Stimulated activated CD4-positive, alpha-beta T cell treated with anti-CD3 and anti-CD28 coated beads, Interleukin-1b, Interleukin-23, amount 100 ng/mL, for 1 hour (primary cell): ENCODE measurements at places on chromosomes 2 and 18.
A peak's percentile ranks its signal among the peaks of the same experiment; 100 is the strongest.

DNA sequence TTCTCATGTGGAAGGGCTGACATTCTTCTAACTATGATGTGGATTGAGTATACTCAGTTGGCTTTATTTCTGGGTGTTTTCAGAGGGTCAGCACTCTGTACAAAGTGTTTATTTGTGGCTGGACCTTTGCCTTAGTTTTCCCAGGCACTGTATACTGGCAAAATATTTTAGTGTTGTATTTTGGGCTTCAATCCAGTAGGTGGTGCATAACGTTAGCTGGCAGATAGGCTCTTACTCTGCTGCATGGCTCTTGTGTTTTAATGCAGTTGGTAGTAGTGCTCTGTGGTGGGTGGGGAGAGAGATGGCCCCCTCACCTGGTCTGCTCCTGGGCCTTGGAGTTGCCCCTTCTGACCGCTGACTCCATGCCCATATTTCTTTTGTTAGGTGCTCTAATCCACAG lies 75.6 kb upstream of the REG3A start:
- DNase-seq = no peak

DNA sequence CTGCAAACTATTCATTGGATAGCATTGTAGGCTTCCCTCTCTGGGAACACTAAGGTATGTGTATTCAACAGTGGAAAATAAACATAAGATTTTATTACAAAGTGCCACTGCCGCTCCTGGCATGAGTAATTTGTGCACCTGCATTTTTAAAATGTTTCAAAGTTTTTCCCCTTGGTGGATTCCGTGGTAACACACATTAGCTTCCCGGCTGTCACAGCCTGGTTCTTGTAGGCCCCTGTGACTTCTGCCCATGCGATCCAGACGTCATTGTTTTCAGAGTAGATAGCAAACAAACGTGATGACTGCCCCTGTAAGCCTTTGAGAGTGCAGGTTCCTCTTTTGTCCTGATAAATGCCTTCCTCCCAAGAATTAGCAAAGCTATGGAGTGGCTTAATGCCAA lies 421.0 kb downstream of the ZNF521 start:
- no peak for DNase-seq

DNA sequence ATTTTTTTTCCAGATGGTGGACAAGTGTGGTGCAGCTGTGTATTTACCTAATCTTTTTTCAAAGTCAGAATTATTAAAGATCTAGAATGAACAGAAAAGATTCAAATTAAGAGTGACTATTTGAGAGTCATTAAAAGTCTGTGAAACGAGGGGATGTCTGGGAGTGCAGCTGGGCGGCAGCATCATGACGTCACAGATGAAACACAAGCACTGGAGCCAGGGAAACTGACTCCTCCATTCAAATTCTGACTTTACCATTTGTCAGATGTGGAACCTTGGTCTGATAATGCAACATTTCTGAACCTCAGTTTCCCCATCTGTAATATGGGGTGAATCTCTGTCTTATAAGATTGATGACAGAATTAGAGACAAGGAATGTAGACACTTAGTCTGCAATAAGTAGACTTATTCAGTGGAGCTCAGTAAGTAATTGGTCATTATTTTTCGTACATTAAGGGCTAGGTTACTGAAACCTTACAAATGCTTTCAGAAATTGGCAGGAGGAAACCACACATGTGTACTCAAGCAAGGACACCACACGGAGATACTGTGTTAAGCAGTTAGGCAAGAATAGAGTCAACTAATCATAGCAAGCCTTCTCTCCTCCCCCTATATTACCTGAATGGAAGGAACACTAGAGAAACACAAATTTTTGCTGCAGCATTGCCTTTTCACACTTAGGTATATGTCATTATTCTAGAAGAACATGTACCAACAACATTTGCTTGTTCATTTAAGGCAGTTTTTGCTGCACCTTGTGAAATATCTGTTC lies 27.8 kb upstream of the CXXC1 start:
- no peak for DNase-seq

DNA sequence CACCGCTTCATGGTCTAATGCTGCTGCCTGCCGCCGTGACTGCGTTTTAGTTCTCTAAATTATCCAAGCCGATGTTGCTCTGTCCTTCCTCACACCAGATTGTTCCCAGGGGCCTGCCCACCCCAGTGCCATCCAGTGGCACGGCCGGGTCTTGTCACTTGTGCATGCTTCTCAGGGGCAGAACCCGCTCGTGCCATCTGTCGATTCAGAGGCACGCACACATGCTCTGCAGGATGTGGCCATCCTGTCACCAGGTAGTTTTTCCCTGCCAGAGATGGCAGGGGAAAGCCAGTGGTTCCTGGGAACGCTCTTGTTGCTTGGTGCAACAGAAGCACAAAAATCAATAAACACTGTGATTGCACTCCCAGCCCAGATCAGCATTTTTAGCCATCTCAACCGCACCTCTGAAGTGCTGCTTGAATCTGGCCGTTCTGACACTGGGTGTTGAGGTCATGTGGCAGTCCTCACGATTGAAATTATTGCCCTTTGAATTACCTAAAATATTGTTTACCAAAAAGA lies 119.6 kb upstream of the BOD1L2 start:
- DNase-seq = no peak

DNA sequence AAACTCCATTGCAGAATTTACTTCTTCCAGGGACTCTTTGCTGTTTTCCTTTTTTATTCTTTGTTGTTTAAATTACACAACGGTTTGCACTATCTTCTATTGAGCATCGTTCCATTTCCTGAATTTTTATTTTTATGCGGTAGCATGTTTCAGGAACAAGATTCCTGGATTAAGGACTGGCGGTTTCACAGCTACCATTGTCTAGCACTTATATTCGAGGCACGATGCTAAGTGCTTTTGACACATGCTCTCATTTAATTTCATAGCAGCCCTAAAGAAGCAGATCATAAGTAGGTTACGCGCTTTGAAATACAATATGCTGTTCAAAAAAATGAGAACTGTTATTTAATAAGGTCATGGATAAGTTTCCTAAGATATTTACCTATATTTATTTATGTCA lies 354.4 kb downstream of the ARL6IP6 start:
- DNase-seq = no peak

DNA sequence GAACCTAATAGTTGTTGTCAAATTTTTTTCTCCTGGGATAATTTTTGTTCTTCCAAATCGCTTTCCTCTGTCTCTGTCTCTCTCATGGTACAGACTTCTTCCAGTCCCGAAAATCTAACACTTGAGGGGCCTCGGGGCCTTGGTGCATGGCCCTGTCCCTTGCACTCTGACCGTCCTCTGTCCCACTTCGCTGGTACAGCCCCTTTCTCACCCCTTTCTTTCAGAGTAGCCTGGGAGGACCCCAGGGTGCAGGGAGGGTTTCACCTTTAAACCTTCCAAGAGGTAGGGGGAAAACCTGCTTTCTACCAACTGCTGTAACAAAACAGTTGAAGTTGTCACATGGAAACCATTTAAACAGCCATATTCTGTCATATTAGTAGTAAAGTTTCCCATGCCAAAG lies 22.2 kb upstream of the FAHD2A start:
- no peak for DNase-seq

DNA sequence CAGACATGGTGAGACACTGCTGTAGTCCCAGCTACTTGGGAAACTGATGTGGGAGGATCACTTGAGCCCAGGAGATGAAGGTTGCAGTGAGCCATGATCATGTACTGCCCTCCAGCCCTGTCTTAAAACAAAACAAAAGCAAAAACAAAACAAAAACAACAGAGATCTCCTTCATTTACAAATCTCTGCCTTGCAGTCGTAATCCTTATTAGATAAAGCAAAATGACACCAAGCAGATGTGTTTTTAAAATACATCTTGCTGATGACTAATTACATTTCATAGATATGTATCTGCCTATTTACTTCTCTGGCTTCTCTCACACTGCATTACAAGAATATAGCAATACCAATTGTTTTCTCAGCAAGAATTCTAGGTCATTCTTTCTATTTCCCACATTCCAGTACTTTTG lies 22.8 kb downstream of the NFE2L2 start:
- DNase-seq = no peak

- DNase-seq = no peak
Measured at GRCh38 chr18:66994790-66995189, 390.9 kb upstream of the CDH19 start.

DNA sequence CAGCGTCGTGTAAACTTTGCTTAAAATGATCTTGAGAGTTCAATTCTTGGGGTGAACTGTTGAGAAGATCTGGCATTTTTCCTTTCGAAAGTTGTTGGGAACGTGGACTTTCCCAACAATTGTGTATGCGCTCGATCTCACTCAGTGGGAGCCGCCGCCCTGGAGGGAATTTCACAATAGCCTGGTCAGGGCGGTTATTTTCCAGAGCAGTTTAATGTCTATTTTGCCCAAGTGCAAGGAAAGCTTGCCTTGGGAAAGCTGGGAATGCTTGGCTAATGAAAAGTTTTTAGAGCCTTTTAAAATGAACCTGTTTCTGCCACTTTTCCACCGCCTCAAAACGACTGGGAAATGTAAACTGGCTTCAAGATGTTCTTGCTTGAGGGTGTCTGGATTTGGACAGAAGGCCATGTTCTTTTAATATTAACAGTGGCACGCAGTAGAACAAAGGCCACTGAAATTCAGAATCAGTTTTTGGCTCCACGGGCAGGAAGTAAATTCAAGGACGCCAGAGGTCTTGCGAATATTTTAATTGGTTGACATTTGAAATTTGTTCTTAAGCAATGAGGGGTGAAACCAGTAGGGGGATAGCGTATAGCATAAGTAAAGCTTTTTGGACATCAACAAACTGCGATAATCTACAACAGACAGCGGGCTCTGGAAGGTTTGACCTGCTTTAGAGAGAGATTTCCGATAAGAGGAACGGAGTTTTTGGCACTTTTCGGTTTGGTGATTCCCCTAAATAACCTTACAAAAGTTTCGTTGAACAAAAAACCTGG lies 1.2 kb downstream of the CFLAR start:
- DNase-seq = no peak

DNA sequence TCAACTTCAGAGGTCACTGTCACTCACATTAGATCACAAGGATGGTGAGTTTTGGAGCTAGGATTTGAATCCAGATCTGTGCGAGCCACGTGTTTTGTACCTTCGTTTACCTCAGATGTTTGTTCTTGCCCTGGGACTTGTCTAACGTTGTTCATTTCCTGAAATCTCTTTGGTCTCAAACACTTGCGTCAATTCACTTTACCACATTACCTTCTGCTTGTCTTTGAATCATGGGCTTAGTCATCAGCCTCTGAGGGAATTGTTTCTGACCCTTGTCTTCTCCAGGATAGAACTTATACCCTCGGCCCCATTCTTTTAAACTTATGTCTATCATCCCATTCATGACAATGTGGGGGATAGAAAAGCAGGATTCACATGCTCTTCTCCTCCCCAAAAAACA lies 282.7 kb downstream of the DCDC2C start:
- no peak for DNase-seq

GRCh38 chr18:74040459-74041332 lies 106.9 kb downstream of the FBXO15 start:
- DNase-seq = peak; percentile 60

GRCh38 chr18:13452388-13452811 lies 233.8 kb downstream of the LDLRAD4 start:
- DNase-seq = no peak

GRCh38 chr18:4734903-4735302 lies 279.8 kb upstream of the DLGAP1 start:
- no peak for DNase-seq

GRCh38 chr18:35641916-35642315 lies 60.4 kb downstream of the GALNT1 start:
- no peak for DNase-seq

- no peak for DNase-seq
Measured at GRCh38 chr2:130728007-130728454, 839 bp upstream of the GPR148 start.

DNA sequence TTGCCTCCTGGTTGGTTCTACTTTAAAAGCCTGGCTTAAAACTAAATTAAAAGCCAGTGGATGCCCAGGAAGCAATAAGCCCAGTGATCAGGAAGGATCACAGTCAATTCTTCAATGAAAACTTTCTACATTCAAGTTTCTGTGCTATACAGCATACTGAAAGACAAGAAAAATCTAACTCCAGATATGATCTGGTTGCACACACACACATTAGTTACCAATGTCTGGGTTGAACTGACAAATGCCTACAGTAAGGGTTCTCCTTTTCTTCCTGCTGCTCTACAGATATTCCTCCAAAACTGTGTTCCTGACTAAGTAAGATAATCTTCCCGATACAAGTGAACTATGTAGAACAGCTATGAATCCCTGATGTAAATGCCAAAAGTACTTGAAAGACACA lies 81.3 kb downstream of the ROCK2 start:
- no peak for DNase-seq

DNA sequence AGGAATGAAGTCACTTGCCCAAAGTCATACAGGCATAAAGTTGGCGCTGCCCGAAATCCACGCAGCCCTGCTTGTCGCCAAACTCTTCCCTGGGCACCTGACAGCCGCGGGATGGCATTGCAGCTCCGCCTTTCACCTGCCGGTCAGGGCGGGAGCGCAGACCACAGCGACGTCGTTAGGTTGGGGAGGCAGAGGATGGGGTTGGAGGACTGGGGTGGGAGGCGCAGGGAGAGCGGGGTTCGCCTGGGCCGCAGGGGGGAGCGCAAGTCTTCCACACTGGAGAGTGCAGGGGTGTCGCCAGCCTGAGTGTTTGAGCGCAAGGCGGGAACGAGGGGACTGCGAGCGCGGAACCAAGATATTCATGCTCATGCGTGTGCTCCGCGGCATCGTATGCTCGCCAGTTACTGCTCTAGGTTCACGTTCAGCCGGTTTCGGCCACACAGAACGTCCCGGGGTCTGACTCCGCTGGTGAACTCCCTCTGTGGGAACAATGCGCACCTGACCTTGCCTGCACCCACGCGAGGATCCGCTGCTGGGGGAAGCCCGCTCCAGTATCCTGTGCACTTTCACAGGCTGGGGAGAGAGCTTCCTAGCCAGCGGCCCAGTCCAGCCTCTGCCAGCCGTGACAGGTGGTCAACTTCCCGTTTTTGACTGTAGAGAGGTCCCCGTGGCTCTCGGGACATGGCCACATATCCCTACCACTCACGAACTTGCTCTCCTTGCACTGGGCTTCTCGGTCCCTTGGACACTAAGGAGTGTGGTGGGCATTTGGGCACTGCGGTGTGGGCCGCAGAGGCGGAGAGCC lies 767 bp upstream of the NPPC start:
- no peak for DNase-seq

DNA sequence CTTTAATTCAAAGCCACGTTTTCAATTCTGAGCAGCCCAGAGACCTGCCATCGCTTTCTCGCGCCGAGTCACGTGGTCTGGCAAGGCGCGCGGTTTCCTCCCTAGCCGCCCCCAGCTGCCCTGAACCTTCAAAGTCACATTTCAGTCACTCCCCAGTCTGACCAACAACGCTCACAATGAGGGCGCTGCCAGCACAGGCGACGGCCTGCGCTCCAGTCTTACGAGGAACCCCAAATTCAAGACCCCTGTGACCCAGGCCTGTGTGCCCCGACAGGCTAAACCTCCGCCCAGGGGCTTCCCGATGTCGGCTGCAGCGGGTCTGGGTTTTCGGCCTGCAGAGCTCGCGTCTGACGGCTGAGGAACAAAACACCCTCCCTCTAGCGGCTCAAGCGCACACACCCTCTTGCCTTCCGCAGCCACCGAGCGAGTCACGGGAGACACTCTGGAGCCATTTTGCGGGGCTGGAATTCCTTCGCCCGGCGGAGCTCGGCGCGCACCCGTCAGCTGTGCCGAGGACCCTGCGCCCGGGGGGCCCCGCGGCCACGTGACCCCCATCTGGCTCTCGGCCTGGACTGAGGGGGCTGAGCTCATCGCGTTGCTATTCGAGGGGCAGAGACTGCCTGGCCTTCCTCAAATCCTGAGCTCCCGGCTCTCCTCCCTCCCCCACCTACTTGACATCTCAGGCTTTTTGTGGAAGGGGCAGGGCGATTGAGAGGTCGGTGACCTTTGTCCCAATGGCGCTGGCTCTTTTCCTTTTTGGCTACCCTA lies 69.9 kb upstream of the ITGB6 start:
- DNase-seq = peak; percentile 43
